ENCODE measurements at places on chromosomes 16 and 17.

DNA sequence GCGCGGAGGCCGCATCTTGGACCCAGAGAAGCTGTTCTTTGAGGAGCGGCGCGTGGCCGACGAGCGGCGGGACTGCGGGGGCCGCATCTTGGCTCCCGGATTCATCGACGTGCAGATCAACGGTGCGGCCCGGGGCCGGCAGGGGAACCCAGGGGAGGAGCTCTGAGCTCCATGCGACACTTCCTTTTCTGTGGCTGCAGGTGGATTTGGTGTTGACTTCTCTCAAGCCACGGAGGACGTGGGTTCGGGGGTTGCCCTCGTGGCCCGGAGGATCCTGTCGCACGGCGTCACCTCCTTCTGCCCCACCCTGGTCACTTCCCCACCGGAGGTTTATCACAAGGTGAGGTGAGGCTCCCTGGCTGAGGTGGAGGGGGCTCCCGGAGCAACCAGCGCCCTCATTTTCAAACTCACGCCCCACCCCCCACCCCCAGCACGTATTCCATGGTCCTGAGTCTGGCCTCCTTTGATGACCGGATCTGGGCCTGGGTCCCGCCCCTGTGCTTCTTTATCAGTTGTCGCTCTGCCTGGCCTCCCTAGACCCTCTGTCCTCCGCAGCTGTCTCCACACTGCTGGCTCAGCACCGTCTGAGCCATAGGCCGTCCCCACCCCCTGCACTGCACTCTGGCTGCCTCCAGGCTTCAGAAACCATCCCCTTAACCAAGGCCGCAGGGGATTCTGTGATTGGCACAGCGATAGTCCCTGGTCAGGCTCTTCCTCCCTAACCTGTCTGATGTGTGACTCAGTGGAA lies 787 bp downstream of the AMDHD2 start:
- DNase-seq, result no peak

- DNase-seq, result peak; percentile 52
Observed at GRCh38 chr17:20009302-20010098, at the start of gene SPECC1. SPECC1 (plus strand) TSS chr17:20009359; CDS start chr17:20096652, 87,293 bp downstream.

DNA sequence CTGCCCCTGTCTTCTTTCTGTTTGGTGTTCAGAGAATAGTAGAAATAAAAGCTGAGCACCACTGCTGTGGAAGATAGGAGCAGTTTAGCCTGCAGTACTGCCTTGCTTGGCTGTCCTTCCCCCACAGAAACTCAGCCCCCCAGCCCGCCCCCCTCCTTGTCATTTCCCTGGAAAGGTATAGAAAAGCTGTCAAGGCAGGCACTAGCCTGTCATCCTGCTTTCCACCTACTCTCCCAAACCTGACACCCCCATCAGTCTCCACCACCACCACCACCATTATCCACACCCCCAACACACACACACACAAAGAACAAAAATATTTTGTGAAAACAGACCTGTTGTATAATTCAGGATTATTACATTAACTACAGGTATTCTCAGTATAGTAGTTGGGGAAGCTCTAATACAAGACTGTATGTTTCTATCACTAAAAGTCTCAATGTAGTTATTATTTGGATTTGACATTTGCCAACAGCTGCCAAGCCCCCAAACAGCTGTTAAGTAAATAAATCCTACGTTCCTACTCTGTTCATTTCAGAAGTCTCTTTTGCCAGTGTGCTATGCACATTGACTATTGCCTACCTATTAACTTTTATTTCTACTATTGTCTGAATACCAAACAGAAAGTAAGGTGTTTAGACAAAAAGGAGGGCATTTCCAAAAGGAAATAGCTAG lies 128.8 kb downstream of the CYB561 start:
- no peak for DNase-seq

- no peak for DNase-seq
Observed at GRCh38 chr17:59561042-59561441, 4.4 kb upstream of the DHX40 start.

DNA sequence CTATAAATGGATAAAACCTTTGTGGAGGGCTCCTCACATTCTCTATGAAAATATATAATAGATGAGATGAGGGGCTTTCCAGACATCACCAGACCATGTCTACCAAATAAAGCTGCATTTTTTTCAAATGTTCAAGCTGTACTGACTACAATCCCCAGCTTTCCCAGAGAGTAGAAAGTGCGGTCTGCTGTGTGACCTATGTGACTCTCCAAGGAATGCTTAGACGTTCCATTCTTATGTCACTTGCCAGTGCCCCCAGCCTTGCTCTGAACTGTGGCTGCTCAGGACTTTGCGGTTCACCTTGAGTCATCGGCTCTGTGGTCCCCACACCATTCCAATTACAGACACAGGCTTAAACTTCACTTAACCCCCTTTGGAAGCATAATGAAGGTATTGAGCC lies 47.8 kb upstream of the SCNN1B start:
- no peak for DNase-seq

- no peak for DNase-seq
Observed at GRCh38 chr17:77279448-77280303, 138.9 kb downstream of the SEC14L1 start.

- peak; percentile 34 for DNase-seq
Observed at GRCh38 chr17:48995304-48995973, 1.7 kb upstream of the IGF2BP1 start.

- no peak for DNase-seq
Observed at GRCh38 chr16:89232107-89232506, 14.6 kb downstream of the ZNF778 start.

DNA sequence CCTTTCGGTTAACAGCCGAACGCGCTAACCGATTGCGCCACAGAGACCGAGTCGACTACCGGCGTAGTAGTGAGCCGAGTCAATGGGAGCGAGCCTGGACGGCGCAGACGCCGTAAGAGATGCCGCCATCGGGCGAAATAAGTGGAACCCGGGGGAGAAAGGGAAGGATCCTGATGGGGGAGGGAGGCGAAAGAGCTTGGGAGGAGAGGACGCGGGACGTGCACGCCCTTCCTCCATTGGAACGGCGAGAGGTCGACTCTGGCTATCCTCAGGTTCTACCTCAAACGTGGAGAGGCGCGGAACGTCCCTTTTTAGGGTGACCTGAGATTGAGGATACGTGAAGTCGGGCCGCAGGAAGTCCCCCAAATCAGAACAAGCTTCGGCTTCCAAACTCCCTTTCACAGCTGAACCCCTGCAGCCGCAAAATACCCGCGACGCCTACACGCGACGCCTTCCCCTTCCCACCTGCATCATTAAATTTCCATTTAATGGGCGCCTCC lies 683 bp upstream of the PSMB3 start:
- DNase-seq, result no peak

DNA sequence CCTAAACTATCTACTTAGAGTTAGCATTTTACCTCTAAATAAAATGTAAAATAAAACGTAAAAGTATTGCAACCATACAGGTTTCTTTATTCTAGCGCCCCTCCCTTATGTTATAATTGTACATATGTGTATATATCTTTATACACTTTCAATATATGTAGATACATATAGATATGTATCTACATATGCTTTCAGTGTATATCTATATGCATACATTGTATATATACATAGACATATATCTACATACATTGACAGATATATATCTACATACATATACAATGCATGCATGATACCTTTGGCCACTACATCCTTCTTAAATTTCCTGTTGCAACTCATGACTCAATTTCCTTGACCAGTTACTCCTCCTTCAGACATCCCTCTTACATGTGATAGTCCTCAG lies 16.7 kb downstream of the BPTF start:
- no peak for DNase-seq

GRCh38 chr17:7404737-7405349 lies 946 bp upstream of the TMEM256 start:
- DNase-seq, result no peak

GRCh38 chr17:43003542-43004172 lies 2.9 kb upstream of the IFI35 start:
- DNase-seq, result no peak

GRCh38 chr16:24890746-24891145 lies 45.0 kb downstream of the SLC5A11 start:
- DNase-seq, result no peak
